ENCODE measurements at places on chromosomes 5 and 9.

- no peak for DNase-seq
Measured at GRCh38 chr9:19310246-19310645, 69.8 kb downstream of the RPS6 start.

DNA sequence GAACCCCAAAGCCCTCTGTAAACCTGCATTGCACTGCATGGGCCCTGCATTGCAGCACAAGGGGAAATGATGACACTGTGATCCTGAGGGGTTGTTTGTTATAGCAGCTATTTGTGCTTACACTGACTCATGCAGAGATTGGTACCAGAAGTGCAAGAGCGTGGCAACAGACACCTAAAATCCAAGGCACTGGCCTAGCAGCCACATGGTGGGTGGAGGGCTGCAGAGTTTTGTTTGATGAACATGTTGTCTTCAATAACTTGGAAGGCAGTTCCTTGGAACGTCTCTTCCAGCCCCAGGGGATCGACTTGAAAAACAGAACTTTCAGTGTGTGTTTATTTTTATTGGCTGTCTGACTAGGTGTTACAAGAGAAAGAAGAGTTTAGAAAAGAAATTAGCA is 14.5 kb downstream of the FCN2 start:
- DNase-seq, result no peak

DNA sequence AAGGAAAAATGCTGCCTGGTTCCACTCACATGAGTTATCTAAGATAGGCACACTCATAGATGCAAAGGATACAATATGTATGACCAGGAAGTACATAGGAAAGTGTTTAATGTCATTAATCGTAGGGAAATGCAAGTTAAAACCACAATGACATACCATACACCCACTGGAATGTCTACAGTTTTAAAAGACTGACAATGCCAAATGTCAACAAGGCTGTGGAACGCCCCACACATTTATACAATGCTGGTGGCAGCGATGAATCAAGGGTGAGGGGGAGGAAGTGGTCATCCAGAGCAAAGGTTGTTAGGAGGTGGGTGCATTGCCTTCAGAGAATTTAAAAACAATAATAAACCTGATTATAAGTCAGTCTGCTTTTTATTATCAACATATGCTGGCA is 437.8 kb downstream of the ARHGEF28 start:
- no peak for DNase-seq

DNA sequence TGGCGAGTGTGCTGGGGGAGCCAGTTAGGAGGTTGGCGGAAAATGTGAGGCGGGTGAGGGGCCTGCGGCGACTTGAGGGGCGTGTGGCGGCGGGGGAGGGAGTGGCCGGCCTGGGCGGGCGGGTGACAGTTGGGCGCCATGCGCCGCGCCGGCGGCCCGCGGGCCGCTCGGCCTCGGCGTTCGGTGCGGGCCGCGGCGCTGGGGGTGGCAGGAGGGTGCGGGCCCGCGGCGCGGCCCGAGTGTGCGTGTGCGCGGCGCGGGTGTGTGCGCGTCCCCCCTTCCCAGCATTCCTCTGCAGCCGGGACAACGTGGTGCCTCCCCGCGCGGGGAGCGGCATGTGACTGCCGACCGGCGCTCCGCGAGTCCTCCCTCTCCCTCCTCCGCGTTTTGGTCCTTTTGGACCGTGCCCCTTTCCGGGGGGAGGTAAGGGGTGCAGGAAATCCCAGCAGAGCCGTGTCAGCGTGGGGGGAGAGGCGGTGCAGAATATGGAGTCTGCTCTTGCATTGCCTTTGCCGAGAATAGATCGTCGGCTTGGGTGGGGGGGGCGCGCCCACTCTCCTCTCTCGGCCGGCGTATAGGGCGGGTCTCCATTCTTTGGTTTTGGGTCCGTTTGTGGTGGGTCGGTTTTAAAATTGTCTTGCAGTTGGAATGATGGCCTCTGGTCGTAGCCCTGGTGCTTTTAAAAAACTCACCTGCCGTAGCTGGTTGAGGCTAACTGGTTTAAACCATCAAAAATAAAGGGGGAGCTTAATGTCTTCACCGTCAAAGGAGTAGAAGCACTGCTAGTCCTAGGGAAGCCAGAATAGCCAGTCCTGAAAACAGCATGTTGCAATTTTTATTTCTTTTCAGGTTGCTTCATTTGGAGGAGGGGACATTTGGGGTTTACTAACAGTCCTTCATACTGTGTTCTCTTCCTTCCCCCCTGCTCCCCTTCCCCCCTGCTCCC is 2.0 kb downstream of the LARP1 start:
- DNase-seq, result peak; percentile 28

GRCh38 chr9:131713016-131713415 is 26.9 kb downstream of the RAPGEF1 start:
- no peak for DNase-seq

GRCh38 chr5:51468196-51468595 is 84.9 kb downstream of the ISL1 start:
- DNase-seq, result no peak

- no peak for DNase-seq
Measured at GRCh38 chr5:148924817-148925216, 98.4 kb downstream of the ADRB2 start.

GRCh38 chr5:138441221-138441620 is 2.4 kb downstream of the REEP2 start:
- no peak for DNase-seq

GRCh38 chr9:93357649-93358048 is 93.8 kb upstream of the FAM120A start:
- no peak for DNase-seq

- no peak for DNase-seq
Measured at GRCh38 chr9:90878562-90878961, 76.9 kb downstream of the SYK start.

- DNase-seq, result no peak
Measured at GRCh38 chr9:121026260-121026691, 23.8 kb downstream of the C5 start.

GRCh38 chr9:18366184-18366583 is 107.8 kb upstream of the ADAMTSL1 start:
- DNase-seq, result no peak

DNA sequence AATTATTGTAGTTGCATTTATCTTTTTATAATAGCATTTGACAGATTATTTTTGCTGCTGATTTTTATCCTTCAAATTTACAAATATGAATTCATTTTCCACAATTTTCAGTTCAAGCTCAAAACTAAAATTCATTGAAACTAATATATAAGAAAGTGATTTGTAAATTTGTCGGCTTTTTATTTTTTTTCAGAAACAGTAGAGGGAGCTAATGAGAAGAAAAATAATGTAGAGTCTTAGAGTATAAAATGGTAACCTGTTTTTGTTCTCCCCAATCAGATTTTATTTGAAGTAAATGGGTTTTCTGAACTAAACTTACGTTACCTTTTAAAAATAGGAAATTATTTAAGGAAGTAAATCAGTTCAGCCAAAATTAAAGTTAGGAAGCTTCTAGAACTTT is 19.2 kb downstream of the PRRC1 start:
- no peak for DNase-seq

- no peak for DNase-seq
Measured at GRCh38 chr5:2914022-2914661, 162.7 kb upstream of the IRX2 start.

DNA sequence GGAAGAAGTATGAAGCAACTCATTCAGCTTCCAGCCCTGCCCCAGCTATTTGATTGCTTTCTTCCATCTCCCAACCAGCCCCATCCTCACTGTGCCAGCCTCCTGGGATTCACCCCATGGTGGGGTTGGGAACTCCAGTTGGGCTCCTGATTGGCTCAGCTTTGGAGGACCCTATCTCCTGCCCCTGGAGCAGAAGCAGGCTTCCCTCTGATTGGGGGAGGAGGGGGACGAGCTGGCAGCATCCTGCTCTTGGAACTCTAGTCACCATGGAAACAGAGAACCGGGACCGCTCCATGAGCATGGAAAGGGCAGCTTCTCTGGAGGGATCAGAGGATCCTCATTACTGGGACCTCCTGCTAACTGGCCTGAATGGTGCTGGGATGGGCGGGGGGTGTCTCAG is 2.6 kb downstream of the SLC6A7 start:
- DNase-seq, result no peak

DNA sequence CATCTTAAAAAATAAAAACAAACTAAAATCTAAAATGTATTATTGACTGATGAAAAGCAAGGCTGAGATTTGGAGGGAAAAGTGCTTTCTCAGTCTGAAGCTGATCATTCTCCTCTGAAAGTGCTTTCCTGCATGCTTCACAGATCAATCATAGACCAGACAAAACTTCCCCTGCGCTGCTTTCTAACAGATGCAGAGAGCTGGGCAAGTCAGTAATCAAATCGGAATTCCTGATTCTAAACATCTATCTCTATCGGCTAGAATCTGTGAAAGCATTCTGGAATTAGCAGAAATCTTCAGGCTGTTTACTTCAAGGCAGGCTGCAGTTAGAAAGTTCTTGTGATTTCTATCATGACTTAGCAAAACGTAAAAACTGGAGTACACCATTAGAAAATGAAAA is 15.6 kb upstream of the FAM81B start:
- DNase-seq, result no peak

- DNase-seq, result no peak
Measured at GRCh38 chr5:15683332-15683731, 183.4 kb downstream of the FBXL7 start.

DNA sequence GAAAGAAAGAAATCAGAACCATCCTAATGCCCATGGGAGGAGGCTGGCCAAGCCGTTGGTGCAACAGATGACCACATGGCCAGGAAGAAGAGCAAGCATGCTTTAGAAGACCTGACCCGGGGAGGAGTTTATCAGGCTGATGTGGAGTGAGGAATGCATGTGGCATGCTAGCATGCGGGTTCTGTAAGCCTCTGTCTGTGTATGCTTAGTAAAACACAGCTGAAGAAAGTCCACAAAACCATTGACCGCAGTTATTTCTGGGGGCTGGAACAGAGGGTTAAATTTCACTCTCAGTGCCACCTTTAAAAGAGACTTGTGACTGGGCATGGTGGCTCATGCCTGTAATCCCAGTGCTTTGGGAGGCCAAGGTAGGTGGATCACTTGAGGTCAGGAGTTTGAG is 19.1 kb downstream of the GFI1B start:
- DNase-seq, result no peak

DNA sequence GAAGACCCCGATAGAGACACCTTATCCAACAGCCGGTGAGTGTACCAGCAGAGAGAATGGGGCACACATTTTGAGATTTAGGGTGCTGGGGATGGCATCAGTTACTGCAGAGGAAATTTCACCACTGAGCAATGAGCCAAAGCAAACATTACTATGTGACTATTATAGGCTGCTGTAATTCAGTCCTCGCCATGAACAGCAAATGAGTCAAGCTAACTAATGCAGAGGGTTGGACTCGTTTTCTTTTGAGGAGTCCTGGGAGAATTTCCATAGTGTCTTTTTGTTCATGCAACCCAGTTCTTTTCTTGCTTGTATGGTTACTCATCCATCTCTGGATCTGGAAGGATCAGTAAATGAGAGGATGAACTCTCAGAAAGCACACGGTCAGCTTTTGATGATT is 323.8 kb downstream of the PSAT1 start:
- DNase-seq, result no peak

GRCh38 chr5:134793111-134793510 is 34.5 kb downstream of the DDX46 start:
- DNase-seq, result no peak

DNA sequence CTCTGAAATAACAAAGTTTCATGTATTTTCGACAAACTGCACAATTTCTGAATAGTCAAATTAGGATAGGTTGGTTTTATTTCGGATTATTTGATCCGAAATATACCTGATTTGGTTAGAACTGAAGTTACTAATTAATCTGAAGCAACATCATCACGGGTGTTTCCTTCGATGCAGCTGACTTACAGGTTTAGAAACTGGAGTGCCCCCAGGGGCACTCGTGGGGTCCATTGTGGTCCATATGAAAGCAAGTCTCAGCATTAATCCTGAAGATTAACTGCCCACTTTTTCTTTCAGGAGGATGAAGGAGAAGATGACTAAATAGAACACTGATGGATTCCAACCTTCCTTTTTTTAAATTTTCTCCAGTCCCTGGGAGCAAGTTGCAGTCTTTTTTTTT is 5.3 kb downstream of the SET start:
- DNase-seq, result no peak

GRCh38 chr5:105828821-105829220 is 1841.9 kb downstream of the EFNA5 start:
- no peak for DNase-seq

DNA sequence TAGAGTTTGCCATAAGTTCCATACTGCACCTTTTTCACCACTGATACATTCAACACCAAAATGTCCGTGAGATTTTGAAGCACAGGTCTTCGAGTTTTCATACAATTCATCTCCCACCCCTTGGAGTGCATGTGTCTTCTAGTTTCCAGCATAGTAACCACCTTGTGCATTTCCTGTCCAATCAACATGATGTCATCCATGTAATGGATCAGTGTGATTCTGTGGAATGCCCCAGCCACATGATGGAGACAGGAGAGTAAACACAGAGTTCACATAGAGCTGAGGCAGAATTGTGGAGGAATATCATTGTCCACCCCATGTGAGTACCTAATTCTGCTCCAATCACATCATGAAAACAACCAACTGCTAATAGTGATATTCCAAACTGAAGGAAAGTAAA is 441.5 kb upstream of the CDH6 start:
- no peak for DNase-seq

DNA sequence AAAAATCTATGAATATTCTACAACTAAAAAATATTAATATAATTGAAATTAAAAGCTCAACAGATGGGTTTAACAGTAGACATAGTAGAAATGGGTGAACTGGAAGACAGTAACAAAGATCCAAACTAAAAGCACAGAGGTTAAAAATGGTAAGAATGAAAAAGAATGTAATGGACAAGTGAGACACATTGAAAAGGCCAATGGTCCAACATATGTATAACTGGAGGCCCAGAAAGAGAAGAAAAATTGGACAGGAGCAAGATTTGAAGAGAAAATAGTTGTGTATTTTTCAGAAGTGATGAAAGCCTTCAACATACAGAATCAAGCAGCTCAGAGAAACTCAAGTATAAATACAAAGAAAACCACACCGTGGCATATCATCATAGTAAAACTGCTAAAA is 58.6 kb downstream of the PCDHGC5 start:
- no peak for DNase-seq

DNA sequence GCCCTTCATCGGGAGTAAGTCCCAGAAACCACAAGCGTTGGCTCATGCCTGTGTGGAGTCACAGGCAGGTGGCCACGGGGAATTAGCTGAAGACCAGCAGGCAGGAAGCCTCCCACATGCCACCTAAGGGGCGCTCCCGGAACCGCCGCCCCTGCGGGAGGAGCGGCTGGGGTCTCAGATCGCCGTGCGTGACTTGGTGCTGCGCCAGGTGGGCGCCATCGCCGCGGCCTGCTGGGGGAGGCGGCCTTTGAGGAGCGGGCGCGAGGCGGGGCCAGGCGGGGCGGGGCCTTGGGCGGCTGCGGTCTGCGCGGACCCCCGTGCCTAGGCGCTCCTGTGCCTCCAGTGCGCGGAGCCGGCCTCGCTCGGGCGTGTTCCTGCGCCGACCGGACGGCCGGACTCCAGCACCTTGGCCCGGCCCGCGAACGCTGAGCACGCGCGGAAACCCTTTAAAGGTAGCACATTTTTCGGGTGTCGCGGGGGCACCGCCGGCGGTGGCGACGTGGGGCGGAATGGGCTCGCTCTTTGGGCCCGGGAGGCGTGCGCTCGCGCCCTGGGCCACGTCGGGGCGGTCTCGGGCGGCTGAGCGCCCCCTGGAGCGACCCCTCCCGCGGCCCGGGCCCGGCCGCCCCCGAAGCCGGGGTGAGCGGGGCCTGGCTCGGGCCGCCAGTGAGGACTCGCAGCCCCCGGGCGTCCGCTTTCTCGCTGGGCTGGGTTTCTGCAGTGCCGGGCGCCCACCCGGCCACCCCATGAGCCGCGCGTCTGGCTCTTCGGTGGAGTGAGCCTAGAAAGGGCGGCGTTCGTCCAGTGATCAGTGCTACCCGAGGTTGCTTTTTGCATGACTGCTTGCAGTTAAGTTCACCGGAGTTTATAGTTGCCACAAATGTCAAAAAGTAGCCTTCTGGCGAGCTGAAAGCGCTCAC is 24.5 kb downstream of the LECT2 start:
- DNase-seq, result no peak

All from activated naive CD8-positive, alpha-beta T cell treated with anti-CD3 and anti-CD28 coated beads, Interleukin-2, amount 50 U/mL, for 16 hours (primary cell).